ENCODE measurements at places on chromosomes 16 and 17.

DNA sequence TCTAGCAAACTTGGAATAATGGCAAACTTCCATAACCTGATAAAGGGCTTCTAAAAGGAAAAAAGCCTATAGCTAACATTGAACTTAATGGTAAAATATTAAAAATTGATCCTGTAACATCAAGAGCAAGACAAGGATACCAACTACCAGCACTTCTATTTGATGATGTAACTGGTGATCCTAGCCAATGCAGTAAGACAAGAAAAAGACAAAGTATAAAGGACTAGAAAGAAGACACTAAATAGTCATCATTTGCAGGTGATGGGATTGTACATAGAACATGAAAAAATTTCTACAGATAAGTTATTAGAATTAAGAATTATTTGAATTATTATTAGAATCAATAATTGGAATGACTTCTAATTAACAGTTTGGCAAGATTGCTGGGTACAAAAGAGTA, 37.0 kb downstream of the B9D1 start:
- no peak for DNase-seq

GRCh38 chr17:64216338-64217248, 46.5 kb downstream of the TEX2 start:
- DNase-seq: no peak

DNA sequence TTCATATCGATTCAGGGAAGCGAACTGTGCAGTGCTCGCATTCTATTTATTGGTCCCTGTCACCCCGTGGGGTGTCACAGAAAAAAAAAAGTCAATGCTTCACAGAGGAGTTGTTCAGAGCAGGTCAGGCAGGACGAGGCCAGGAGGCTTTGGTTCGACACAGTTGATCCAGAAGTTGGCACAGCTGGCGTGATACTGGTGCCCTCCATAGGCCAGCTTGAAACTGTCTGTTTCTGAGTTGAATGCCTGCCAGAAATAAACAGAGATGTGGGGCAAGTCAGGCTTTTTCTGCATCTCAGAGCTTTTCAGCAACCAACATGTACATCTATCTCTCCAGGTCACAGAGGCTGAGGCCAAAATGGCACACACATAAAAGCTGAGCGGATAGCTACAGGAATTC, 29.1 kb downstream of the DUSP14 start:
- DNase-seq: no peak

DNA sequence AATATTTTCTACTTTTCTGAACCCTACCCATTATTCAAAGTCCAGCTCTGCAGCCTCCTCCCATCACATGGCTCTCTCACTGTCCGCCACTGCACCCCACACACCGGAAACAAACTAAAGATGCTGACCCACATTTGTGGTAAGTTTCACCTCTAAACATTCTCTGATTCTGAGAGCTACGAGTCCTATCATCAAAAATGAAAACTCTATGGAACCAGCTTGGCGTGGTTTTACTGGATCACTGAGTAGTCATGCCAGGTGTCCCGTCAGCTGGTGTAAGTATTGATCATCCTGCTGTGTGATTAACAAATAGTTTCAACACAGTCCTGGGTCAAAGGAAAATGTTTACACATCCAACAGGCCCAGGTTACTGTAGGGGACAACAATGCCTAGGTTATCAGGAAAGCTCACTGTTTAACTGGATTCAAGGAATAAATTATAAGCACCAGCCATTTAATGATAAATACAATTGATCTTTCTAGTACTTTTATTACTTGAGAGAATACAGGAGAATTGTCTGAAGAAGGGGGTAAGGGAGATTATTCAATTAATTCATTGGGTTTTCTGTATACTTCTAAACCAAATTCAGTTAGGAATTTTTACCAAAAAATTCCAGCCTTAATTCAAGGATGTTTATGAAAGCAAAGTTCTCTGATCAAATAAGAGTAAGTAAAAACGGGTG, 33.9 kb downstream of the CYTH1 start:
- DNase-seq: no peak

GRCh38 chr16:30947541-30947858, 1.4 kb upstream of the ORAI3 start:
- no peak for DNase-seq

- DNase-seq: no peak
These were observed 1.2 kb downstream of the THAP11 start for GRCh38 chr16:67843343-67843765.

GRCh38 chr16:57635266-57636097, 7.1 kb downstream of the ADGRG1 start:
- DNase-seq: no peak

- DNase-seq: no peak
These were observed 134.1 kb downstream of the SOX9 start for GRCh38 chr17:72254808-72255449.
